ENCODE measurements at places on chromosomes 13 and 19. TPM values are rescaled to one million over a fixed set of nuclear protein-coding genes. Genes with fewer than 3 reads are reported as not detected.

Gene KIR2DL4
- not detected for total RNA-seq

Gene SLC46A3
- 2.5 TPM for total RNA-seq

DNA sequence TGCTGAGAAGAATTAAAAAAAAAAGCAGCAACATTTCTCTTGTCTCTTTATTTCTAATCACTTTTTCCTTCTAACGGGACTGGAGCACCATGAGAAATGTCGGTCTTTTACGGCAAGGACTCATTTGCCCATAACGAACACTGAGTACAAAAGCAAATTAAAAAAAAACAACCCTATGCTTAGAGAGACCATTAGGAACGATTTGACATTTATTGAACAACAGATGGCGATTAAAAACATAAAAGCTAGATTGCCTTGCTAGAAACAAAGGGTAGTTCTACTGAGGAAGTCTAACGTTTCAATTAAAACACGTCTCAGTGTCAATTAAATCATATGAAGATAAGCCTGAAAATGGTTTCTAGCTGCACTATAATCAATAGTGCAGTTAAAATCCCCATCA is 51.1 kb downstream of the OLFM4 start:
- no peak for DNase-seq

Gene CLEC11A
- total RNA-seq: 0.45 TPM

Gene TEX101
- not detected for total RNA-seq

GRCh38 chr19:41887711-41888382 is 4.9 kb downstream of the ARHGEF1 start:
- DNase-seq: peak; percentile 68

GRCh38 chr19:53883231-53883661 is 1.2 kb downstream of the PRKCG start:
- DNase-seq: no peak

DNA sequence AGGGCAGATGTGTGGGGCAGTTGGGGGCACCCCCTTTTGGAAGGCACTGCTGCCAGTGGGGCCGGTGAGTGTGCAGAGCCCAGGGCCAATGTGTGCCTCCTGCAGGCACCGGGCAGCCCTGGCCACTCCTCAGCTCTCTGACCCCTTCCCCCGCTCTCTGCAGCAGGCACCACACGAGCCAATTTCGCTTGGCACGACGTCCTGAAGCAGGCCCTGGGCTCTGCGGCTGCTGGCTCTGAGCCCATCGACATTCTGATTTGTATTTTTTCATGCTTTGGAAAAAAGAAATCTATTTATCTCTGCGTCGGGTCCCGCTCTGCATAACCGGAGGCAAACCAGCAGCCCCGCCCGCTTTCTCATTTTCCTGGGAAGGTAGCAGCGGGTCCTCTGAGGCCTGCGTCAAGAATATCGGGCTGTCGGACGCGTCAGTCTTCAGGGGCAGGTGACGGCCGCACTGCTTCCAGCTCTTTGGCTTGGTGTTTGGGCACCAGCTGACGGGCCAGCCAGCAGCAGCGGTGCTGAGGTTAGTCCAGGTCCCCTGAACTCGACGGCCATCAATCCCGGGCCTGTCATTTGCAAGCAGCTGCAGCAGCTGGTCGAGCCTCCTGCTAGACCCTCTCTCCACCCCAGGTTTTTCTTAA is 134.3 kb downstream of the KDM4B start:
- DNase-seq: no peak
